ENCODE measurements at places on chromosomes 4 and X. TPM values are rescaled to one million over a fixed set of nuclear protein-coding genes. Genes with fewer than 3 reads are reported as not detected.

DNA sequence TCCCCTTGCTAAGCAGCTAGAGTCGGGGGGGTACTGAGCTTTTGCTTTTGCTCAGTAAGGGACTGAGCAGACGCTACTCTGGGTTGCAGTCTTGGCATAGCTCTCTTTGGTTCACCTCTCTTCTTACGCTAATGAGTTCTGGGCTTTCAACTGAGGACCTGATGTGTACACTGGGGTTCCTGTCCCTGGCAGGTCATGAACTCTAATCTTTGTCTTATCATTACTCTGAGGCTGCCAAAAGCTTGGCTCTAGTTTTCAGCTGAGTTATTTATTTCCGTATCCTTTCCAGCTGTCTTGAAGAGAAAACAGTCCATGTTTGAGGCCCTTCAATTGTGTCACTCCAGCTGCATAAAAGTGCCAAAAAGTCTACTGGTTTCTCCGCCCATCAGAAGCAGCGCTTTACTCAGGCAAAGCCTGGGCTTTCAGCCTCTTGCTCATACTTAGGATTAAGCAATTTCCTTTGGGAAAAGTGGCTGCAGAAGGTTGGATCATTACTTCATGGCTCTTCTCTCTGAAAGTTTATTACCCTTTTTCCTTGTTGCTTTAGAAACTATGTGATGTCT, 121.0 kb upstream of the STOX2 start:
- no peak for DNase-seq

DNA sequence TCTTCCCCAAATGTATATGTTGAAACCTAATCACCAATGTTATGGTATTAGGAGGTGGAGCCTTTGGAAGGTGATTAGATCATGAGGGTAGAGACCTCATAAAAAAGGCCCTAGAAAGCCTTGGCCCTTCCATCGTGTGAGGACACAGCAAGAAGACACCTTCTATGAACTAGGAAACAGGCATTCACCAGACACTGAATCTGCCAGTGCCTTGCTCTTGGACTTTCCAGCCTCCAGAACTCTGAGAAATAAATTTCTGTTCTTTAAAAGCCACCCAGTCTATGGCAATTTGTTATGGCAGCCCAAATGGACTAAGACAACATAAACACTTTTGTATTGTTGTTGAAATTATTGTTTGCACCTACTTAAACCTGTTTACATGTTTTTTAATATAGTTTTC, 221.8 kb upstream of the RPS6KA3 start:
- no peak for DNase-seq

DNA sequence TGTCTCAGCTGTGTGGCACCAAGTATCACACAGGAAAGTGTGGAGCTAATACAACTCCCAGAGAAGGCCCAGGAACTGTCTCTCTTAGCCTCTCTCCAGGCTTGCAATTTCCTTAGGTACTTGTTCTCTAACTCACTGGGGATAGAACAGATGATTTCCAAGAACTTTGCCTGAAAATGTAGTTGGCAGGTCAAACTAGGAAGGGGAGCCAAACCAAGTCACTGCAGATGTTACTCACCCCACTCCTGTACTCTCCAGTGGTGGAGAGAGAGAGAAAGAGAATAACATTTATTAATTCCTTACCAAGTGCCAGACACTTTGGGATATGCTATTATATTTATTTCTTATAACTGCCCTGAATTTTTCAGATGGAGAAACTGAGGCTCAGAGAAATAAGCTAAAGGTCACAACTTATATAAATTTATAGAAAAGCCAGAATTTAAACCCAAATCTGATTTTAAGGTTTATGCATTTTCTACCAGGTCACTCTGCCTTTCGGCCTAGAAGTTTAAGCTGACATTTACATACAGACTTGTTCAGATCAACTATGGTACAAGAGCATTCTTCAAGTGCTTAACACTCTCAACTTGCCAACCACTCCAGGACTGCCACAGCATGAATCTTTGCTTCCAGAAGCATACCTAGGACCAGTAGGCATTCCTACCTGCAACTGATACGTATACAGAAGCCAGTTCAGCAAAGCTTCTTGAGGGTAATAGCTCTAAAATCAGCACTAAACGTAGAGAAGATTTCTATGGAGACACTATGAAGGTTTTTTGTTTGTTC, 248.6 kb upstream of the ETNPPL start:
- no peak for DNase-seq

DNA sequence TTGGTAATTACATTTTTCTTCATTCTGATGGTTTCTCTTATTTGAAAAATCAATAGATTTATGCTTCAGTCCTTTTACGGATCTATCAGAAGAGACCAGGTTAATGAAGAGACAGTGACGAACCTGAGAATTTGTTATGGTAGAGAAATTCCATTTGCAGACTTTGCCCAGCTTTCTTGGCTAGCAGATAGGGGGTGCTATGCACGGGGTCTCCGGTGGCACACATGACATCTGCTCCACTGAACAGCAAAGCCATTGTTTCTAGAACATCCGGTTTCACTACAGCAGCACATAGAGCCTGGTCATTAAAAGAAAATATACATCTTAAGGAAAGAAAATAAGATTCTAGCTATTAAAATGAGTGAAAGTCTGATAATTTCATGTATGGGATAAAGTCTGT, 85.1 kb downstream of the ARAP2 start:
- no peak for DNase-seq

GRCh38 chrX:78075787-78076389, 28.2 kb upstream of the PGK1 start:
- no peak for DNase-seq

- peak; percentile 38 for DNase-seq
Measured at GRCh38 chr4:175705407-175705806, 106.7 kb downstream of the GPM6A start.

- DNase-seq = no peak
Measured at GRCh38 chrX:12770440-12770839, 20.8 kb upstream of the PRPS2 start.

DDX53 gene
- total RNA-seq = not detected

GRCh38 chr4:150219841-150220240, 141.6 kb downstream of the DCLK2 start:
- no peak for DNase-seq

CENPVL1 gene
- total RNA-seq = 3.3 TPM

DNA sequence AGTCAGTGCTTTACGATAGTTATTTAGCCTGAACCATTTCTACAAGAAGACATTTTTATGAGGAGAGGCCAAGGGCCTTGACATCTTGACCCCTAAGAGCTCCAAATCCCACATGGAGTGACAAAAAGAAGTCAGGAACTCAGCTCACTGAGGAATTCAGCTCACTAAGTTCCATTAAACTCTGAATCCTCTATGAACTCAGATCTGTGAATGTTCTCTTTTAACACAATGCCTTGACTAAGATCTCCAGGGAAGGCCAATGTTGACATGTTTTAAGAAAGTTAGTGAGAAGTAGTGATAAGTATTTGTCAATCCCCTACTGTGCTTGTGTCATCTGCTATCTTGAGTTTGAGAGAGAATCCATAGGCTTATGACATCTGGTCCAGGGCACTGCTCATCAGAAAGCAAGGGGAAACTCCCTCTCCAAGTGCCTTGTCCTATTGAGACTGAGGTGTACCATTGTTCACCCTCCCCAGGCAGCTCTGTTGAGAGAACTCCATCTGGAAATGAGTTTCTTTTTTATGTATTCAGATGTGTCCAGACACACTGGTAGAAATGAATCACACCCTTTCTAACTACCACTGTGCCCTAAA, 68.7 kb upstream of the PCDH19 start:
- no peak for DNase-seq

DNA sequence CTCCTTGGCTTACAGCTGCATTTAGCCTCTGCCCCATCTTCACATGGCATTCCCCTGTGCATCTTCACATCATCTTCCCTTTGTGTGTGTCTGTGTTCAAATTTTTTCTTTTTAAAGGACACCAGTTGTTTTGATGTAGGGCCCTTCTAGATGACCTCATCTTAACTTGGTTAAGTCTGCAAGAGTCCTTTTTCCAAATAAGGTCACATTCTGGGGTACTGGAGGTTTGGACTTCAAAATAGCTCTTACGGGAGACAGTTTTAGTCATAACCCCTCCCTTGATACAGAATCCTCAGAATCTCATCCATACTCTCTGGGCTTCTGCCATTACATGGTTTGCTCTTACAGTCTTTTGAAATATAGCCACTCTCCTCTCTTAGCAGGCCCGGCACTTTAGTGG, 231.5 kb upstream of the ATP6AP2 start:
- no peak for DNase-seq

DNA sequence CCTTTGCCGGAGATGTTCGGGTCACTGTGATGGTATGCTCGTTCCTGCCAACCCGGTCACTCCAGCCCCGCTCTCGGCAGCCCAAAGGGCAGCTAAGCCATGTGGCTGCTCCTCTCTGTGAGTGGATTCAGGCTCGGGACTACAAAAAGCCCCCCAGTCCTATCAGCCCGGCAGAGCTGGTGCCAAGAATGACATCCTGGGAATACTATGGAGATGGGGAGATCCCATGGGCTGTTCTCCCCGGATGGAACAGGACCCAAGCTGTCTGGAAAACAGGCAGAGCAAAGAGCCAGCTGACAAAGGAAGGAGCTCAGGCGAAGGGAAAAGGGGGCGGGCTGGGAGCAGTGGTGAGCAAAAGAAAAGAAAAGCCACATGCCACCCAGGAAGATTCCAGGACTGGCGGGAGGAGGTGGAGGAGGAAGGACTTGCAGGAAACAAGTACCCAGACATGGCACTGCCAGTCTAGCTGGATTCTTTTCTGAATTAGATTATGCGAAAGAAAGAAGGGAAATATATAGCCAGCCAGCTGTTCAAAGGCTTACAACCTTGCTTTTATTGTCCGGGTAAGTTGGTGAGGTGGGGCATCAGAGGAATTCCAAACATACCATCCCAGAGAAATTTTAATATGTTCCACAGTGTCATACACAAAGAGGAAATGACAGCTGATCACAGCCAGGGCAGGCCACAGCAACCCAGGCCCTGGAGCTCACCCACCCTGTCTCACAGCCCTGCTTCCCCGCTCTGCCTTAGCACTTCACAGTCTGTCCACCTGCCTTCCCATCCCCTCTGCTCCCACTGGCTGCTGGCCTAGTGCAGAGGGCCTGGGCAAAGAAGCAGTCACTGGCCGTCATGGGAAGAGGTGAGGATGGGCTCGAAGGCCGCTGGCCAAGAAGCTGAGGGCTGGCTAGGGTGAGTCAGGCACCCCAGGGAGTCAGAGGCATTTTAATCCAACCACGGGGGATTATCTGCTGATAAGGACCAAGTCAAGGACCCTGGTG, 3.4 kb downstream of the NDP start:
- DNase-seq = no peak

REPS2 gene
- total RNA-seq = 31.4 TPM

DNA sequence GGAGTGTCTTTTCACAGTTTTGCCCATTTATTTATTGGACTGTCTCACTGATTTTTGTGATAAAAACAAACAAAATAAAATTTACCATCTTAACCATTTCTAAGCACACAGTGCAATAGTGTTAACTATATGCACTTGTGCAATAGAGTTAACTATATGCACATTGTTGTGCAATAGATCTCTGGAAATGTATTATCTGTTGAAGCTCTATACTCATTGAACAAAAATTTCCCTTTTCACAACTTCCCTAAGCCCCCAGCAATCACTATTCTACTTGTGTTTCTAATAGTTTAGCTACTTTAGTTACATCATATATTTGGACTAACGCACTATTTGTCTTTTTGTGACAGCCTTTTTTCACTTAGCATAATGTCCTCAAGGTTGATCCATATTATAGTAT, 59.7 kb upstream of the BEX4 start:
- DNase-seq = no peak

DNA sequence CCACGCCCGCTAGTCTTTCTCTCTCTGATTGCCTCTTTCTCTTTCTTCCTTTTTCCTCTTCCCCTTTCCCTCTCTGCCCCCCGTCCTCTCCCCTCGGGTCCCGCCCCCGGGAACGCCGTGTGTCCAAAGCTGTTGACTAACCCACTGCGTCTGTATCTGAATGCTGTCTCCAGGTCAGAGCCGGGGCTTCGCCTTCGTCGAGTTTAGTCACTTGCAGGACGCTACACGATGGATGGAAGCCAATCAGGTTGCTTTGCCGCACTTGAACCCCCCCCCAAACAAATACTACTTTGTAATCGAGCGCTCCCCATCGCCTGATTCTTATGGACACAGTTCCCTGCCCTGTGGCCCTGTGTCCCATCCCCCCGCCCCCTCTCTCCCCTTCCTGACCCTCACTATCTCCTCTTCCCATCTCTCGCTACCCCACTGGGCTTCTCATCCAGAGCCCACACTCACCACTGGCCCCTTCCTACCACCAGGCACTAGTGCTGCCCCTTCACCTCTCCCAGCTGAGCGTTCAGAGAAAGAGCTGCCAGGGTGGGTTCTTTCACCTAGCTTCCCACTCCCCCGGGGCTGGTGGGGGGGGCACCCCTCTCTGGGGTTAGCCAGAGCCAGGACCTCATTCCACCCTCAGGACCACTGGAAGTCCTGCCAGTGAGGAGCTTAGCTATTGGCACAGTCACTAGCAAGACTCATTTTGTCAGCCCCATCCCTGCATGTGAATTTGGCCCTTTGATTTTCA, 18.6 kb upstream of the UBA1 start:
- DNase-seq = no peak

DNA sequence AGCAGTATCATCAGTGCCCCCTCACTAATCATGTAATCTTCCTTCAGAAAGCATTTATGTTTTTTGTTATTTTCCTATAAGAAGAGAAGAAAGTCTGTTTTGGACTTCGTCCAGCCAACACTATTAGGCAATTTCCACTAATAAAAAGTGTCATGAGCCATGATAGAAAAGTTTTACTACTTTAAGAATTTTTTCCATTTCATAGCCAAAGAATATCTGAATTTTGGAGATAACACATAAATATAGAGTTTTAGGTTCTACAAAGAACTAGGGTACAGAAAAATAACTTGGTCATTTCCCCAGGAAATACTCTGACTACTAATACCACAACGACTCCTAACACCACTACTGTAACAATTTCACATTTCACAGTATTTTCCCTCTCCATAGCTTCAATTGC, 41.8 kb upstream of the VEGFC start:
- no peak for DNase-seq

DNA sequence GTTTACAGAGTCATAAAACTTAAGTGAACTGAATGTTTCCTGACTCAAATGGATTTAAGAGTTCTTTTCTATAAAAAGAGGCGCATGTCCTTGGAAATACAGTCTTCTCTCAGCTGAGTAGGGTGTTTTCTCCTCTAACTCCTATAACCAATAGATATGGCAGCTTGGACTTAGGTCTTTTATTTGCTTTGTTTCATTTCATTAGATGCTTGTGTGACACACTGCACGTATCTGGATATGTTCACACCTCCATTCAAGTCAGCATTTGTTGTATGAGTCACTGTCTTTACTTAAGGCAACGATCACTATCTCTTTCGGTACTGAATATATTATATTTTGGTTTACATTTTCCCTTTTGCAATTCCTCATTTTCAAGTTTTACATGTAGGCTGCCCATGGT, 136.6 kb downstream of the ARSF start:
- DNase-seq = no peak

- no peak for DNase-seq
Measured at GRCh38 chr4:186806679-186807421, 83.2 kb upstream of the FAT1 start.

THAP9 gene
- 17.5 TPM for total RNA-seq

SHROOM2 gene
- 19.2 TPM for total RNA-seq

TMEM255A gene
- total RNA-seq = 1.6 TPM

CRLF2 gene
- not detected for total RNA-seq

GRCh38 chrX:54529151-54529550, 868 bp upstream of the GNL3L start:
- DNase-seq = no peak

HPSE gene
- total RNA-seq = 0.82 TPM

MAPK10 gene
- 177 TPM for total RNA-seq

NIPAL1 gene
- 2.4 TPM for total RNA-seq

- DNase-seq = no peak
Measured at GRCh38 chr4:157043131-157043530, 32.8 kb upstream of the GLRB start.

GRCh38 chrX:126695375-126695896, 124.1 kb upstream of the PRR32 start:
- no peak for DNase-seq
